ENCODE measurements at places on chromosomes 5 and 9.

DNA sequence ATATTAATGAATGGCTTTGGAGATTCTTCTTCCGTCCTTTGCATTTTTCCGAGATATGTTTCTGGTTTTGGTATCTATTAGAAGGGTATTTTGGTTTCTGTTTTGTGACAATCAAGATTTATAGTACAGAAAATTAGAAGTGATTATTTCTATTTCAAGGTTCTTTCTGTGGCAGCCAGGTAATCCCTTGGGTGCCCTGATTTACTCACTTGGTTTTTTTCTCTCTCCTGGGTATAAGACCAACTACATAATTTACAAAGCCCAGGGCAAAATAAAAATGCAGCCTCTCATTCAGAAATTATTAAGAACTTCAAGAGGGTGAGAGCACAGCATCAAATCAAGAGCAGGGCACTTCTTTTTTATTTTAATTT lies 2.0 kb upstream of the RNF14 start:
- DNase-seq: no peak

GRCh38 chr5:164145458-164145857 lies 640.0 kb downstream of the MAT2B start:
- DNase-seq: no peak

DNA sequence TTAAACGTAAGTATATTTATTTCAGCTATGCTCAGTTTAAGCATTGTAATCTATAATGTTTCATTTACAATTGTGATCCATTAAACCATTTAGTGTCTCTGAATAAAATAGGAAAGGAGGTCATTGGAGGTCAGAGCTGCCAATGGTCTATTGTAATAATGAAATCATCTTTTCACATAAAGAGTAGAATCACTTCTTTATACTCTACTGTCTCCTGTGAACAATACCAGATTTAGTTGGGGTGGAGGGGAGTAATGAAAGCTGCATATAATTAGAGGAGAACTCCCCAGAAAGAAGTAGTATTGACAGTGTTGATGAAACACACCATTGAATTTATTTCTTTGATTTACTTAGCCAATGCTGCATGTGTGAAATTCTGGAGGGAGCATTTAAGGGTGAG lies 35.1 kb upstream of the ZFYVE16 start:
- no peak for DNase-seq

- no peak for DNase-seq
These were observed 139.6 kb downstream of the HTR1A start for GRCh38 chr5:63822614-63823013.

DNA sequence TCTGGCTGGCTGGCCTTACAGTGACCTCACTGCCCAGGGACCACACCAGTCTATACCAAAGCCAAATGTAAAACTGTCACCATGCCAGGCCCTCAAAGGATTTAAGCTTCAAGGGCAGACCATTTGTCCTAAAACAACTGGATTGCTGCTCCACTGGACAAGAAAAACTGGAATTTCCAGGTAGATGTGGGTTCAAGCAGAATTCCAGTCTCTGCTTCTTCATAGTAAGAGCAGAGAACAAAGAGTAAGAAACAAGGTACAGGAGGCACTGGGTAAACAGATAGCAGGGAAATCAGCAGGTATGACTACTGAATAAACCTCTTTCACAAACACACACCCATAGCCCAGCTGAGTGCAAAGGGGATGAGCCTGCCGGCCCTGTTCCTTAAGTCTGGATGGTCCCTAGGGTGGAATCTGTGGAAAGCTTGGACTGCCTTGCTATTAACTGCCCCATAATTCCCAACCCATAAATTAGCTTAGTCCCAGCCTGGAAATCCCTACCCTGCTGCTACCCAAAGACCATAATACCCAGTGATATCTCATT lies 5.5 kb downstream of the B4GALT1 start:
- no peak for DNase-seq

All from H7 (cell line).